ENCODE measurements at places on chromosomes 3 and 15.

- no peak for DNase-seq
Measured at GRCh38 chr3:46440531-46441294, 24.0 kb downstream of the LTF start.

- DNase-seq: no peak
Measured at GRCh38 chr3:177528306-177529070, 331.2 kb upstream of the TBL1XR1 start.

- DNase-seq: no peak
Measured at GRCh38 chr3:95048564-95048963, 985.7 kb downstream of the NSUN3 start.

- DNase-seq: no peak
Measured at GRCh38 chr15:56725386-56725785, 7.9 kb downstream of the ZNF280D start.

All from stimulated activated CD4-positive, alpha-beta T cell treated with anti-CD3 and anti-CD28 coated beads, TNF-alpha, amount 100 ng/mL, for 4 hours (primary cell).